ENCODE measurements at places on chromosomes 4 and X. TPM values are rescaled to one million over a fixed set of nuclear protein-coding genes. Genes with fewer than 3 reads are reported as not detected.

DNA sequence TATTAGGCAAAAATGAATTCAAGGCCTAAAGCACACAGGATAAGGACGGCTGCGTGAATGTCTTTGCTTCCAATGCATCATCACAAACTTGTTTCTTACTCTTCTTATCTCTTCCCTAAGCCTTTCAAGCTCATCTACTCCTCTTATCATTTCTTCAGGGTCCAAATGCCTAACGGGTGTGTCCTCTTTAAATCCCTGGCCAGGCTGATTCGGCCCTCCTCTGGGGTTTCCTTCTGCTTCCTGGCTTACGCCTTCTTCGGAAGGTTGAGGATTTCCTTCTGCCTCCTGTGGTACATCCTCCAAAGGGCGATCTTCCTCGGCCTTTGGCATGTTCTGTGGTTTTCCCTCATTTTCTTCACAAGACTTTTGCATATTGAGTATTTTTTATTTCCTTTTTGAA, 1.3 kb downstream of the TCEAL8 start:
- H3K36me3 ChIP-seq, result peaks cover 9% of the 10 kb centered on the region
- H3K4me3 ChIP-seq, result peak overlapping the region; percentile 93
- H3K27ac ChIP-seq, result peak overlapping the region; percentile 86
- no peaks in the 10 kb centered on the region for H3K4me1 ChIP-seq
- no peaks in the 10 kb centered on the region for H3K27me3 ChIP-seq

SSX3 gene
- not detected for total RNA-seq

GRCh38 chrX:134373736-134374135, 86.2 kb upstream of the HPRT1 start:
- no peaks in the 10 kb centered on the region for H3K27me3 ChIP-seq
- H3K4me1 ChIP-seq, result peaks cover 4% of the 10 kb centered on the region
- peak overlapping the region; percentile 89 for H3K27ac ChIP-seq
- peak overlapping the region; percentile 84 for H3K4me3 ChIP-seq

DNA sequence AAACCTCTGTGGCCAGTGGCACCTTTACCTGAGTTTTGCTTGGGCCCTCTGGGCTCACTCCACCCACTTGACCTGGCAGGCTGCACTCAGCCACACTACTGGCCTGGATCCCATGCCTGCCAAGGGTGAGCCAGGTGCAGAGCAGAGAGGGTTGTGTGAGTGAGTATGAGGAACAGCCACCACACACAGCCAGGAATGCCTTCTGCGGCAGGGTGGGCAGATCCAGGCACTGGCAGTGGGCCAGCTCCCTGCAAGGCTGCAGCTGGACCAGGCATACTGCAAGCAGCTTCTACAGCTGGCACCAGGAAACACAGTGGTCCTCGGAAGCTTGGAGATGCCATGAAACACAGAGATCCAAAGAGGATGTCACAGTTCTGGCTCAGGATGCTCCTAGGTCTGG, 570.1 kb upstream of the ACTRT1 start:
- no peaks in the 10 kb centered on the region for H3K4me1 ChIP-seq
- H3K27me3 ChIP-seq, result no peaks in the 10 kb centered on the region
- no peak overlapping the region for H3K4me3 ChIP-seq
- H3K36me3 ChIP-seq, result no peaks in the 10 kb centered on the region
- H3K27ac ChIP-seq, result no peak overlapping the region
- DNase-seq, result no peak

DNA sequence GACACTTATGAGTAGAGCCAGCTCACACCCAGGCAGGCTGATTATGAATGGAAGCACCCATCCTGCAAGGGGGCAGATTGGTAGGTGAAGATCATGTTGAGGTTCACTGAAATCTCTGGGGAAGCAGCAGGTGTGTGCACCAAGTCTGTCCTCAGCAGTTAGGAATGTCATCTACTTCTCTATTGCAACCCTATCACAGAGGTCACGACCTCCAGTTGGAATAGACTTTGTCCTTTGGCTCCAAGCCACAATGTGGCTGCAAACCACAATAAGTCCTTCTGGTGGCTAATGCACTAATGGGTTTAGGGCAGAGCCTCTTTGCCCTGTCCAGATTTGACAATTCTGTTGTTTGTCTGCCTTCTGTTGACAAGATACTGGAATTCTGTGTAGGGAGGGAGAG, 1056.7 kb downstream of the PCDH19 start:
- no peak for DNase-seq
- no peaks in the 10 kb centered on the region for H3K36me3 ChIP-seq
- no peaks in the 10 kb centered on the region for H3K4me1 ChIP-seq
- no peaks in the 10 kb centered on the region for H3K27me3 ChIP-seq

GRCh38 chr4:109433205-109434006, at the start of gene SEC24B:
SEC24B (plus strand) TSS chr4:109433815; CDS start chr4:109433870, 55 bp downstream.
- peak within 1 kb of the TSS; percentile 95 for H3K27ac ChIP-seq
- no peaks in the 10 kb centered on the region for H3K27me3 ChIP-seq
- peaks cover 7% of the 10 kb centered on the region for H3K4me1 ChIP-seq
- H3K36me3 ChIP-seq, result no peaks in the 10 kb centered on the region

DNA sequence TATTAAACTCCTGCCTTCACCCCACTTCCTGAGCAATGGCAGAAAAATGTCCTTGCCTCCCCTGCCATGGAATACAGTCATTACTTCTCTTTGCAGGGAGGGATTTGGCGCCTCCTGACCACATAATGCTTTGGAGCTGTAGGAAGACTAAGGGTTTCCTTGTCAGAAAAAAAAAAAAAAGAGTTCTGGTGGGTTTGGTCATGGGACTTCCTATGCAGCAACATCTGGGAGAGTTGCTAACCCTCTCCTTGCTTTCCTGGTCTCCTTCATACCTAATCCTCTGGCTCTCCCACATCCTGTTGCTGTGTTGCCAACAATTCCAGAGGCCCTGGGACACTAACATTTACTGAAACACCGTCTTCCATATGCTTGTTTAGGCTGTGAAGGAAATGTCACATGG, 75.1 kb upstream of the MBNL3 start:
- no peak overlapping the region for H3K27ac ChIP-seq
- no peak overlapping the region for H3K4me3 ChIP-seq
- H3K36me3 ChIP-seq, result no peaks in the 10 kb centered on the region
- no peaks in the 10 kb centered on the region for H3K27me3 ChIP-seq
- peak; percentile 6 for DNase-seq
- no peaks in the 10 kb centered on the region for H3K4me1 ChIP-seq

DNA sequence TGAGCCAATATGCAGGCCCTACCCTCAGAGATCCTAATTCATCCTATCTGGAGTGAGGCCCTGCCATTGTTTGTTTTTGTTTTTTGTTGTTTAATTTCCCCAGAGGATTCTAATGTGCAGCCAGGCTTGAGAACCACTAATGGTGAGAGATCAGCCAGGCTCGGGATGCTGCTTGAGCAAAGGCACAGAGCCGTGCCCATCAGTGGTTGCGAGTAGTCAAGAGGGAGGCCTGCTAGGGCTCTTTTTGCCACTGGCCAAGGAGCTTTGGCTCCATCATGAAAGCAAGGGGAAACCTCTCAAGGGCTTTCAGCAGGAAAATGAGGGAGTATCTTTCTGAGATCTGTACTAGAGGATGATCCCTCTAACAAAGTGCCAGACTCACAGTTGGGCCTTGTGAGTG, 2.7 kb downstream of the TCEANC start:
- no peaks in the 10 kb centered on the region for H3K36me3 ChIP-seq
- no peak overlapping the region for H3K27ac ChIP-seq
- H3K4me1 ChIP-seq, result peaks cover 4% of the 10 kb centered on the region
- H3K27me3 ChIP-seq, result no peaks in the 10 kb centered on the region
- no peak for DNase-seq

DNA sequence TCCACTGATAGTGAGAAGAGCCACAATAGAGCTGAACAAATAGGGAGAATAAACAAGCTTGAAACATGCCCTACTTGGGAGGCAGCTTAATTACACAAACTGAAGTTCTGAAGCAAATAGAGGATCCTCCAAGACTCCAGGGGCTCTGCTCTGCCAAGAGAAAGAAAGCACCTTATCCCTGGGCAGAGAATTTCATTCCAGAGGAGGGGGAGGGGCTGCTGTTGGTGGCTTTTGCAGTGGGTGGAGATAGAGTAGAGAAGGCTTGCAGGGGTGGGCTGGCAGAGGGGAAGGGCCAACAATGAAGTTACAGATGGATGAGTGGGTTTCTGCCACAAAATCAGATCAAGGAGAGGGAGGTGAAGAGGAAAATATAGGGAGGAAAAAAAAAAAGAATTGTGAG, 1.0 kb upstream of the LPAR4 start:
- no peaks in the 10 kb centered on the region for H3K36me3 ChIP-seq
- DNase-seq, result no peak
- no peak overlapping the region for H3K27ac ChIP-seq
- no peaks in the 10 kb centered on the region for H3K4me1 ChIP-seq
- H3K4me3 ChIP-seq, result no peak overlapping the region

- H3K4me1 ChIP-seq, result no peaks in the 10 kb centered on the region
- no peak overlapping the region for H3K4me3 ChIP-seq
- DNase-seq, result no peak
- H3K27ac ChIP-seq, result no peak overlapping the region
- H3K36me3 ChIP-seq, result no peaks in the 10 kb centered on the region
- H3K27me3 ChIP-seq, result no peaks in the 10 kb centered on the region
These were observed 13.3 kb upstream of the IL3RA start for GRCh38 chrX:1323315-1323714.

MAP3K15 gene
- 1.2 TPM for total RNA-seq

GRCh38 chrX:76555269-76555668, 127.8 kb downstream of the MAGEE1 start:
- no peak overlapping the region for H3K4me3 ChIP-seq
- H3K4me1 ChIP-seq, result no peaks in the 10 kb centered on the region
- H3K27ac ChIP-seq, result no peak overlapping the region
- no peaks in the 10 kb centered on the region for H3K27me3 ChIP-seq
- no peak for DNase-seq

CLDN22 gene
- total RNA-seq, result not detected

- no peak overlapping the region for H3K4me3 ChIP-seq
- H3K36me3 ChIP-seq, result no peaks in the 10 kb centered on the region
- H3K27me3 ChIP-seq, result no peaks in the 10 kb centered on the region
These were observed 730.8 kb downstream of the IL1RAPL1 start for GRCh38 chrX:29318012-29318411.

DNA sequence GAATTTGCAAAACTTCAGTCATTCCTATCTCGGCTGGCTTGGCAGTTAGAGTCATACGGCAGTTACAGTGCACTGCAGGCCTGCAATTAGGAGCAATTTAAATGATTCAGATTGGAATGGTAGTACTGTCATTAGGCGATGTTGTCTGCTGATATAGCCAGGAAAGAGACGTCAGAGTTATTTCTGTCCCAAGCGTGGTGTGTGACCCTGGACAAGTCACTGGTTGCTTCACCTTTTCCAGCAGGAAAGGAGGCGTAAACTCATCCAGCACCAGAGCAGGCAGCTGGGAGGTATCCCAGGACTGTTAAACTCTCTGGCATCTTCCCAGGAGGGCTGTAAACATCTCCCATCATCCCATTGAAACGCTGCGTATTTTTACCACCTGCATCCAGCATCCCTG, 836 bp upstream of the LNX1 start:
- H3K27me3 ChIP-seq, result no peaks in the 10 kb centered on the region
- no peak overlapping the region for H3K4me3 ChIP-seq
- no peak overlapping the region for H3K27ac ChIP-seq
- H3K4me1 ChIP-seq, result peaks cover 12% of the 10 kb centered on the region
- H3K36me3 ChIP-seq, result no peaks in the 10 kb centered on the region

DNA sequence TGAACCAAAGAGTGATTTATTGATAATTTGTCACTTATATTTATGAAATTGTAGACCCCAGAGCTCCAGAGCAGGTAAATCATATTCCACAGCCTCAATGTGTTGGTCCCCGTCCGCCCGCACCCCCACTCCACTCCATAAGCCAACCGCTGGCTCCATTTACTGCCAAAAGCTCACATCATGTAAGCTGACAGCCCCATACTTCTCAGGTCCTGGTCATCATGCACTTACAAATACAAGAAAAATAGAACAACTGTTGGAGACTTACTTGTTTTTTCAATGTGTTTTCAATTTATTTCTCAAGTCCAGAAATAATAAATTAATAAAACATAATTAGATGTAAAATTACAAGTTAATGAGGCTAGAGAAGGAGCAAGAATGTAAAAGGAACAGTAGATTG, 235.7 kb upstream of the HAND2 start:
- no peaks in the 10 kb centered on the region for H3K4me1 ChIP-seq
- no peaks in the 10 kb centered on the region for H3K27me3 ChIP-seq
- H3K4me3 ChIP-seq, result no peak overlapping the region
- H3K27ac ChIP-seq, result no peak overlapping the region
- no peak for DNase-seq
- H3K36me3 ChIP-seq, result no peaks in the 10 kb centered on the region

DNA sequence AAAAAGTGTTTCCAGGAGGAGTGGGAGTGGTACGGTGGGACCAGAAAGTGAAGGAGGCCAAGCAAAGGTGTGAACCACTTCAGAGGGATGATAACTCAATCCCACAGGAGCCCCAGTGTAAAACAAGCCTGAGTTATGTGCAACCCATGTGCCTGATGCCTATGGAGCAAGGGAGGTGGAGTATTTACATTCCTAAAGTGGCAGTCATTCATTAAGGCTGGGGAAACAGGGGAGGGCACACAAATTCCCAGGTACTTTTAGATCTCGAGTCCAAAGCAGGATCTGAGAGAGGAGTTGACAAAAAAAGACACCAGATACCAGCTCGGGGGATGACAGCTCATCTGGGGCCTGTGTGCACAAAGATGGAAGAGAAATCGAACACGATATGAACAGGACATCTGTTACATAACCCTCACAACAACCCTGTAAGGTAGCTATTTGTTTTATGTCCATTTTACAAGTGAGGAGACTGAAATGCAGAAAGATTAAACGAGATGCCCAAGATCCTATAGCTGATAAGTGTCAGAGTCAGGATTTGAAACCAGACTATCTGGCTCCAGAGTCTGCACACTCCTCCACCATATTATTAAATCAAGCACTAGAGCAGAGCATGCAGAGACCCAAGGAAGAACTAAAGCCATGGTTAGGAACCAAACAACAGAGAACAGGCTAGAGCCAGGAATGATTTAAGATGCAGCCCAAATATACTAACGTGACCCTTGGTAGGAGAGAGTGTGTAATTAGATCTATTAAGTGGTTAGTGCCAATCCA, 91.9 kb upstream of the MAPK10 start:
- no peaks in the 10 kb centered on the region for H3K36me3 ChIP-seq
- DNase-seq, result peak; percentile 8
- H3K27me3 ChIP-seq, result no peaks in the 10 kb centered on the region
- H3K27ac ChIP-seq, result no peak overlapping the region
- peak overlapping the region; percentile 54 for H3K4me3 ChIP-seq

GRCh38 chrX:147376601-147377422, 534.9 kb upstream of the FMR1 start:
- DNase-seq, result no peak
- H3K27me3 ChIP-seq, result no peaks in the 10 kb centered on the region
- no peak overlapping the region for H3K4me3 ChIP-seq

DNA sequence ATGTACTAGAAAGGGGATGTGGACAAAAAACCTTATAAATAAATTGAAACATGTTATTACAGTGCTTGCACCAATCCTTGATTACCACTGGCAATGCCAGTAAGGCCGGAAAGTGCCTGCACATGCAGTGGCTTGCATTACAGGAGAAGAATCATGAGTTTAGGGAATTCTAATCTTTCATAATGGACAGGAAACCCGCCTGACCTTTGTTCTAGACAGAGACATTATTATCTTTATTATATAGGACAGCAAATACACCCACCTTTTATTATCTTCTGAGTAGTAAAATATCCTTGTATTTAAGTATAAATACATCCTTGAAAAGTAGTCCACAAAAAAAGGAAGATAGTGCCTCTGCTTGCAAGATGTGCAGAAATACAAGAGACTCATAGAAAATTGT, 379.9 kb upstream of the LCORL start:
- H3K36me3 ChIP-seq, result no peaks in the 10 kb centered on the region
- DNase-seq, result no peak
- H3K27me3 ChIP-seq, result no peaks in the 10 kb centered on the region
- no peaks in the 10 kb centered on the region for H3K4me1 ChIP-seq

GRCh38 chr4:158729716-158730559, 6.7 kb upstream of the PPID start:
- peaks cover 5% of the 10 kb centered on the region for H3K27me3 ChIP-seq
- no peaks in the 10 kb centered on the region for H3K4me1 ChIP-seq
- H3K27ac ChIP-seq, result no peak overlapping the region

All from astrocyte (in vitro differentiated cells and primary cell).